ENCODE measurements at places on chromosomes 13 and 19.

- DNase-seq: no peak
These were observed 1.3 kb downstream of the FLT3LG start for GRCh38 chr19:49475191-49475917.

- no peak for DNase-seq
These were observed 762 bp upstream of the ADM5 start for GRCh38 chr19:49688531-49689132.

DNA sequence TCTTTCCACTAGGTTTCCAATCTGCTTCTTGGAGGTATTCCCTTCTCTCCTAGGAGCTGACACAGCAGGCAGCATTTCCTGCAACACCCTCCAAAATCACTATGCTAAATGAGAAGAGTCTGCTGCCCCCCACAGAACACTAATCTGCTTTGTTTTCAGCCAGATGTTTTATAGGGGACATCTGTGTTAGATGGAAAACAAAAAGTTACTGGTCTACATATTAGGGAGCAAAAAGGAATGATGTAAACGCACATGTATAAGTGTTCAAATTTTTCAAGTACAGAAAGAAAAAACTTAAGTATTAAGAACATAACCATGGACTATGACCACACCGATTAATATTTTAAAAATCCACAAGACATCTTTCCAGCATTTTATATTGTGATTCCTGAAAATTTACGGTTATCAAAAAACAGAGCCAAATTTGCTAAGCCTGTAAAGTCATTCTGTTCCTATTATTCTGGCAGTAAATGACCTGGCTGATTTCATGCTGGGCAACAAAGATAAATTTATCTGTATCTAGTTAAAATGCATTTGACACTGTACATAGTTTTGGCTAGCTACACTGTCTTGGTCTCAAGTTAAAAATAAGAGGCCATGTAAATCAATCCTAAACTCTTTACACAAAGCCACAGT, 63.3 kb downstream of the DCLK1 start:
- DNase-seq: no peak

DNA sequence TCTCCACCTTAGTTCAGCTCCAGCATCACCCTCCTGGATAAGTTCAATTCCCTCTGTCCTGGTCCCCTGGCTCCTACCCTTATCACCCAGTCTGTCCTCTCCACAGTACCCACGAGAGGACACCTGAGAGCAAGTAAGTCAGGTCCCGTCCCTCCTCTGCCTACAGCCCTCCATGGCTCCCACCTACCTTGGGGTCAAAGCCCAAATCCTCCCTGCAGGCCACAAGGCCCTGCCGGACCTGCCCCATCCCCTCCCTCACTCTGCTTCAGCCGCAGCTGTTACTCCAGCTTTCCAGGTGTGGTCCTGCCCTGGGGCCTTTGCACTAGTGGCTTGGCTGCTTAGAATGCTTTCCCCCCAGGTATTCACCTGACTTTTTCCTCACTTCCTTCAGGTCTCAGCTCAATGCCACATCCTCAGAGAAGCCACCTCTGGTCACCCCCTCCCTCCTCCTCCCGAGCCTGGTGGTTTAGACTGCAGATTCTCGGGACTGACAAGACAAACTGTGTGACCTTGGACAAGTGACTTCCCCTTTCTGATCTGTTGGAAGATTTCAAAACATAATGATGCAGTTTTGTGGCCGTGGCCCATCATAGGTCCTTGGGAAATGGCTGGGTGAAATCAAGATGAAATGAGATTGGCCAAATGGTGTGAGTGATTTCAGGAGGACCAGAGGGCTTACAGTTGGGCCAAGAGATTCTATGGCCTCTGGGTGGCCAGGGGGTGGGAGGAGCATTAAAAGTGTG, 3.6 kb downstream of the TUBB4A start:
- no peak for DNase-seq

GRCh38 chr13:108669381-108669780, 40.0 kb downstream of the MYO16 start:
- no peak for DNase-seq

- DNase-seq: no peak
These were observed 72.0 kb upstream of the FLT1 start for GRCh38 chr13:28566891-28567290.

GRCh38 chr13:40479196-40479845, 187.1 kb downstream of the FOXO1 start:
- no peak for DNase-seq

DNA sequence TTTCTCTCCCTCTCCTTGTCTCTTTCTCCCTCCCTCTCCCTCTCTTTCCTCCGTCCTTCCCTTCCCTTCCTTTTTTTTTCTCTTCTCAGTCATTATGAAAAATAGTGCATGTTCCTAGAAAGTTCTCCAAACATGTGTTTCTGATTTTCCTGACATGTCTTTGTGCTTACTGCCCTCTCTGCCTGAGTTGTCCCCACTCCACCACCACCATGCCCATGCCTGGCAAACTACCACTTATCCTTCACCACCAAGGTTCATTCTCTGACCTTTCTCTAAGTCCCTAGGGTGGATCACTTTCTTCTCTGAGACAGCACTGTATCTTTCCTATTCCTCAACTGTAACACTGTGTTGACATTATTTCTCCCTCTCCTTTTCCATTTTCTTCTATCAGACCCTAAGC, 98.2 kb downstream of the LACC1 start:
- no peak for DNase-seq

- DNase-seq: no peak
These were observed 114.8 kb downstream of the COL4A2 start for GRCh38 chr13:110421696-110422385.

GRCh38 chr13:46489586-46490023, 63.4 kb upstream of the LRCH1 start:
- DNase-seq: no peak

DNA sequence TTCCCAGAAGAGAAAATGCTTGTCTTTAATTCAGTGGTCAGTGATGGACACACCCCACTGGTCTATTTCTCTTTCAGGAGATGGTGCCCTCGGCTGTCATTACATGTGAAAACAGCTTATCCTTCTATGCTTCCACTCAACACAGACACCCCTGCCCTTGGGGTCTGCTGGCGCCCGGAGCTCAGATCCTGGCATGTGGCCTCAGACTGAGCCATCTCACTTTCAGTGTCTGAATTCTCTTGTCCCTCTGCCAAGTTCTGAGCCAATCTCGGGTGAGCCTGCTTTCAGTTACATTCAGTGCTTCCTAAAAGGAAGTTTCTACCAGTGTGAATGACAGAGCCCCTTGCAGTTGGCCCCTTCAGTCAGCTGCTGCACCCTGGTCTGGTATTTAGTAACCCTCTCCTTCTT, 293.6 kb downstream of the DNAJC15 start:
- DNase-seq: no peak

DNA sequence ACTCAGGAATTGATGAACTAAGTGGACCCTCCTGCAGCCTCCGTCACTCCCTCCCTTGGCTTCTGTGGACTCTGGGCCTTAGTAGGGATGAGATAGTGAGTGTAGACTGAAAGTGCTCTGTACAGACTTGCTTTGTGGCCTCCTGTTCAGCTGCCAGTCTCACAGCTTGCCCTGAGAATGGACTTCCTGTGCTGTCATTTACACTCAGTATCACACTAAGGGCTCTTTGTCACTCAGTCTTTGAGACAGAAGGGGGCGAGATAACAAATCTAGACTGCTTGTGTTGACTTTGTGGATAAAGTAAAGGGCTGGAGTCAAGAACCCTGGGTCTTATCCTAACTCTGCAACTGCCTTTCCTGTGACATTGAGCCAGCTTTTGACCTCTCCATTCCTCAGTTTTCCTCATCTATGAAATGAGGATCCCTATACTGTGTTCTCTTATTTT, 21.0 kb upstream of the SPRY2 start:
- DNase-seq: no peak

DNA sequence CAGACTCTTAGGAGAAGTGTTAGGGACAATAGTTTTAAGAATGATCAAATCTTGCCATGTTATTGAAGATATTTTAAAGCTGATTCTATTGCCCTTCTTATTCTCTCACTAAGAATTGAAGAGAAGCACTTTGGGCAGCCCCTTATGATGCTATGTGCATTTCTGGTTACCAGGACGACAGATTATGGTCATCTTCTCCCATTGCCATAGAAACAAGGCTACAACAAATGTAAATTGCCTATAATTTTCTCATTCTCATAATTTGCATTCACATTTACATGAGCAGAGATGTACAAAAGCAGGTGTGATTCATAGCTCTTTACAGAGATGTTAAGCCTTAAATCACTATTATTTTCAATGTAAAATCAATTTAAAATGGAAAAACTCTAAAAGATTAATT, 137.3 kb upstream of the PCDH9 start:
- DNase-seq: no peak

DNA sequence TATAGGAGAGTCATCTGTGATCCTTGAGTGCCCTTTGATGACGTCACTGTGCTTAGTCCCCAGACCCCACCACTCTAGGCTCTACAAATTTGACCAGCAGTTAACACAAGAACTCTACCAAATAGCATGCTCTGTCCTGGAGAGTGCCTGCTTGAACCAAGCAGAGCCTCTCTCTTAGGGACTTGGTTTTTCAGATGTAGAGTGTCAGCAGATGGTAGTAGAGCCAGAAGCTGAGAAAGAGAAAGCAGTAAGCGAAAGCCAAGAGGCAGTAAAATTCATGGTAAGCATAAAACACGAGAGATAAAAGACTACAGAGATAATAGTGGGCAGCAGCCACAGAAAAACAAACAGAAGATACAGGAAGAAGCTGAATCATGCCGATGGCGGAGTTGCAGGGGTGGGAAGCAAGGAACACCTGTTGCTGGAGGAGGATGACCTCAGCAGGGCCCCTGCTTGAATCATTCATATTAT, 193.3 kb downstream of the SLC7A1 start:
- DNase-seq: no peak

DNA sequence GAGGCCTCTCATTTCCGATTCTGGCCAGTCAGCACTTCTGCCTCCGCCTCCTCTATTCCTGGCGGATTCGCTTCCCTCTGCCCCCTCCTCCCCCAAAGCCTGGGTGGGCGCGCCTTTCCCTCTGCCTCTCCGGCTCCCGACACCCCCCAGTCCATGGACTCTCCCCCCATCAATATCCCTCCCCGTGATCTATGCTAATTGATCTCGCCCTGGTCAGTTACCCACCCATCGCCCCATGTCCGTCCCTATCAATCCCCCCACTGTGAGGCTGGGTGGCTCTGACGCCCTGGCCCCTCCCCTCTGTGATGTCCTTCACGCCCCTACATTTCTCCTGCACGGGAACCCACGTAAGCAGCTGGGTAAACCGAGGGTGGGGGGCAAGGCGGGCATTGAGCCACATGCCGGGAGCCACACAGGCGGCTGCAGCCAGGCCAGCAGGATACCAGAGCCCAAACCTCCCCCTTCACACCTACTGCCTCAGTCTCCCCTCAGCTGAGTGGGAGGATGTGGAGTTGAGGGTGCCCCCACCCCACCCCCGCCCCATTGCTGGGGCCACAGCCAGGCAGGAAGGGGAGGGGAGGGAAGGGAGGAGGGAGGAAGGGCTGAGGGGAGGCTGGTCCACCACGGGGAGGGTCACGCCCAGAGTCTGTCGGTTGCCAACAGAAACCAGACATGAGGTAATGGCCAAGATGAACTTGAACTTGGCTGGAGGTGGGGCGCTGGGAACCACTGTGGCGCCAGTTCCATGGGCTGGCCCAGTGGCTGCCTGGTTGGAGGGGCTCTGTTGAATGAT, 21.0 kb downstream of the SMIM24 start:
- no peak for DNase-seq

- DNase-seq: no peak
These were observed 342.6 kb downstream of the MZT1 start for GRCh38 chr13:72384879-72385278.

DNA sequence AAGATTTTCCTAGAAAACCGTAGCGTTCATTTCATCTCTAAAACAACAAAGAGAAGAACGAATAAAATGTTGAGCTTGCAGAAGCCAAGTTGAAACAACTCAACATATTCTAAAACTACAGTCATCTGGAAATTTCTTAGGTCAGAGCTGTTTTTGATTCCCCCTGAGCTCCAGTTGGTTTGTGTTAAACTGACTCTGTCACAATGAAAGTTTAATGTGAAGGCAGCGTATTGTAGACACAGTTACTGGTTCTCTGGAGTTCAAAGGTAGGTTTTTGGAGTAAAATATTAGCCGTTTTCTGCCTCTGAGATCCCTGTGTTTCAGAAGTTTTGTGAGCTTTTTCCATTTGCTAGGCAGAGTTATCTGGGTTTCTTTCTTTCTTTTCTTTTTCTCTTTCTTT, 2.2 kb downstream of the ARHGEF7 start:
- DNase-seq: no peak

- no peak for DNase-seq
These were observed 136.1 kb downstream of the ATP8A2 start for GRCh38 chr13:25507841-25508240.

DNA sequence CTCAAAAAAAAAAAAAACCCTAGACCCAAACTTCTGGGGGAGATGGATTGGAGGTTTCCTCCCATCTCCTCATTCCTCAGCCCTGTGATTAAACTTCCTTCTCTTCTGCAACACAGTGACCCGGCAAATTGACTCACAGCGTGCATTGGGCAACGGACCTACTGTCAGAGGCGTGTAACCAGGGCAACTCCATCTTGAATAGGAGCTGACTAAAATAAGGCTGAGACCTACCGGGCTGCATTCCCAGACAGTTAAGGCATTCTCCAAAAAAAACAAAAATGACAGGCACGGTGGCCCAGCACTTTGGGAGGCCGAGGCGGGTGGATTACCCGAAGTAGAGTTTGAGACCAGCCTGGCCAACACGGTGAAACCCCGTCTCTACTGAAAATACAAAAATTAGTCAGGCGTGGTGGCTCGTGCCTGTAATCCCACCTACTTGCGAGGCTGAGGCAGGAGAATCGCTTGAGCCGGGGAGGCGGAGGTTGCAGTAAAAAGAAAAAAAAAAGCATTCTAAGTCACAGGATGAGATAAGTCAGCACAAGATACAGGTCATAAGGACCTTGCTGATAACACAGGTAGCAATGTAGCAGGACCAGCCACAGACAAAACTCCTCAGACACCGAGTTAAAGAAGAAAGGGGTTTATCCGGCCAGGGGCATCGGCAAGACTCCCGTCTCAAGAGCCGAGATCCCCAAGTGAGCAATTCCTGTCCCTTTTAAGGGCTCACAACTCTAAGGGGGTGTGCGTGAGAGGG, 5.4 kb upstream of the NLRP7 start:
- DNase-seq: no peak

- DNase-seq: no peak
These were observed 724 bp upstream of the ZNF780A start for GRCh38 chr19:40091205-40092129.

GRCh38 chr19:2700660-2701360, 1.7 kb downstream of the GNG7 start:
- no peak for DNase-seq

DNA sequence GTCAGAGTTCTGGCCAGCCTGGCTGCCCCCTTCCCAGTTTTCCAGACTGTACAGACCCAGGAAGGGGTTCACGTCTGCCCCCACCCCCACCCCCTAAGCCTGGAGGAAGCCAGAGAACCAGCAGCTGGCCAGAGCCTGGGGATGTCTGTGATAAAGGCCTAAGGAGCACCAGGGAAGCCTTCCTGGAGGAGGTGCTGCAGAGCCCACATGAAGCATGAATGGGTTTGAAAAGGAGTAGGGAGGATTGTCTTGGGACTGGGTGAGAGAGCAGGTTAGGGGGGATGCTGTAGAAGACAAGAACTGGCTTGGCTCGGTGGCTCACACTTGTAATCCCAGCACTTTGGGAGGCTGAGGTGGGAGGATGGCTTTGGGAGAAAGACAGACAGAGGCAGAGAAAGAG, 5.8 kb downstream of the SHKBP1 start:
- DNase-seq: no peak

GRCh38 chr13:74868049-74868448, 613.9 kb downstream of the TBC1D4 start:
- no peak for DNase-seq

GRCh38 chr19:11560404-11561051, 1.5 kb upstream of the ELOF1 start:
- DNase-seq: peak; percentile 93
